ENCODE measurements at places on chromosomes 1 and 21.

DNA sequence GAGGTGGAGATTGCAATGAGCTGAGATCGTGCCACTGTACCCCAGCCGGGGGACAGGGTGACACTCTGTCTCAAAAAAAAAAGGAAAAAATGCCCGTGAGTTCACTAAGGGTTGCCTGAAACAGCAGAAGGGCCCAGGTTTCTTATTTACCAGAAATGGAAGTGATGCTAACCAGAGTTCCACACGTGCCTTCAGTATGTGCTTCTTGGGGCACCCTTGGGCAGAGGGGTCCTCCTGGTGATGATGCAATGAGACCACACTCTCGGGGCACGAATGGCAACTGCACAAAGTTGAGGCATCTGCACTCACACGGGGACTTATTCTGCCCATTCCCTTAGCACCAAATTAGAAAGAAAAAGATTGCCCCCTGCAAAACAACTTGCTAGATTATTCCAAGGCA lies 29.2 kb downstream of the OLIG1 start:
- no peak for DNase-seq

DNA sequence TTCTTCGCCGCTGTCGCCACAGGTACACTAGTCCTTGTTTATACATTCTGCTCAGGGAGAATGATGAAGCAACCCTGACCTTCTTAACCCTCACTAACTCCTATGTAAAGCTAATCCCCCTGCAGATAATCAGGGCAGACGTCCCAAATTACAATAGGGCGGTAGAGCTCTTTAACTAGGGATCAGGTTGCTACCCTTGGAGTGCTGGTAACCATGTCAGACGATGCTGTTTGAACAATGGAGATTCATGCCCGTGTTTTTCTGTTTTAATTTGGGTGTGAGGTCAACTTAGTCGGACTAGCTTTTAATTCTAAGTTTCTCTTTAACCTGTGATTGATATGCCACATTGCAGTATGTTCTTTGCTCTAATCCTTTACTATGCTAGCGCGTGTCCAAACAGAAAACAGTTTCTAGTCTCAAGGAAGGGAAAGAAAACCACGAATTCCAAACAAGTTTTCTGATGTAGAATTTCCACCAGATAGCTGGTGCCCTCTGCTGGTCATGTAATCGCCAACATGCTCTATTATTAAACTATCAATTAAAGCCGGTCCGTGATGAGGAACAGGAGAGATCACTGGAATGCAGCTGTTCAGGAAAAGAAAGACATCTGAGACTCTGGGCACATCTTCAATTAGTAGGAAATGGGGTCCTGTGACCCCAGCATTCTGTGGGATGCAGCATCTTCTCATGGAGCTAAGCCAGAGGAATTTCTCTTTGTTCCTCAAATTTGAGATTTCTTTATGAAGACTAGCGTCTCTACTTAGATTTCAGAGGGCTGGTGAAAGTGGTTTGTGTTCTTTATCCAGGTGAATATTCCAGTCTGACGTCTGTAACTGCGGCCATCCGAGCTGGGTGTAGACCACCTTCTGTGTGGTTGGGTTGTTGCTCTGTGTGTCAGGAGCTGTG lies 18.3 kb upstream of the VAMP3 start:
- DNase-seq, result peak; percentile 62

- peak; percentile 30 for DNase-seq
Measured at GRCh38 chr21:36980280-36981048, 14.0 kb upstream of the HLCS start.

DNA sequence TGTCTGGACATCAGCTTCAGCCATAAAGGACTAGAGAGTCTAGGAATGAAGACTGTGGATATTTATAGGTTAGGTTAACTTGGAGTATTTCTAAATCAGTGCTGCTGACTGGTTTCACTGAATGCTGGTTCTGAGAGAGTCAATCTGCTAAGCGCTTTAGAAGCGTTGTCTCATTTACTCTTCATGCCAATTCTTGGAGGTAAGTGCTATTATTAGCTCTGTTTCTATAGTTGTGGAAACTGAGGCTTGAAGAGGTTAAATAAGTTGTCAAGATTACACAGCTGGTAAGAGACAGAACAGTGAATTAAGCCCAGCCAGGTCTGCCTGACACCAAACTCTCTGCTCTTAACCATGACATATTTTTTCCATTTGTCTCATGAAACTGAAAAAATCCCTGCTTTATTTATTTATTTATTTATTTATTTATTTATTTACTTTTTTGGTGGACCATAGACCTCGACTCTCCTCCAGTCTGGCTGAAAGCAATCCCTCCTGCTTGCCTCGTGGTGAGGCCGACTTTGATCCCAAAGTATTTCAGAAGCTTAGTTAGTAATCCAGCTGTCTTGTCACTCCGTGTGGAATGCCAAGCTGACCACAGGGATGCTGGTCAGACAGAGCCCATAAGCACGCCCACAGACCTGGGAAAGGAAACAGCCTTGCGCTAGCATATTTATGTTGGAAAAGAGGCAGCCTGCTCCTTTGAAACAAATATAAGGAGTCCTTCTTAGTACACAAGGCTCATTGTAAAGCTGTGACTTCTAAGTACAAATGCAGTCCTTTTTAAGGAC lies 16.9 kb downstream of the NTMT2 start:
- no peak for DNase-seq

DNA sequence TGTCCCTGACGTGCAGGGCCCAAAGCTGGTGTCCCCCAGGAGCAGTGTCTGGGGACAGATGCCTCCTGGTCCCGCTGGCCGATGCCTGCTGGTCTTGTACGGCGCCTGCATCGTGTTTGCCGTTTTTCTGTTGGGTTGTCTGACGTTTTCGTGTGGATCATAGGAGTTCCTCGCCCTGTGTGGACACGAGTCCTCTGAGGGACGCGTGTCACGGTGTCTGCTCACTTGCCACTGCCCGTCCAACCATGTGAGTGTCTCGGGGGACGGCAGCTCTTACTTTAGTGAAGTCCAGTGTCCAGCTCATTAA lies 7.4 kb downstream of the MIB2 start:
- DNase-seq, result no peak

- no peak for DNase-seq
Measured at GRCh38 chr1:62109124-62109523, 85.5 kb upstream of the L1TD1 start.

DNA sequence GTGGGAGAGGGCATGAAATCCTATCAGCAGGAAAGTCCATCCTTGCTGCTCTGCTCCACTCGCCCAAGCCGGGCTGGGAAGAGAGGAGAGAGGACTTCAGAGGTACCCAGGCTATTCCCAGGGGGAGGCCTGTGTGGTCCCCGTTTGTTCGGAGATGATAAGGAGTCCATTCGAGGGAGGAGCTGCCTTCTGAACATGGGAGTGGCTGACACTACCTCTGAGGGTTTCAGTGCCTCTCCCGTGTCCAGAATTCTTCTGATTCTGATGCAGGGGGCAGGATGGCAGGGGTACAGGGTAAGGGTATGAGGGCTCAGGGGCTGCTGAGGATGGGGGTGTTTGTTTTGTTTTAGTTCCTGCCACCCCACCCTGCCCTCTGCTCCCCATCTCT lies 40.4 kb downstream of the BACE2 start:
- DNase-seq, result no peak

DNA sequence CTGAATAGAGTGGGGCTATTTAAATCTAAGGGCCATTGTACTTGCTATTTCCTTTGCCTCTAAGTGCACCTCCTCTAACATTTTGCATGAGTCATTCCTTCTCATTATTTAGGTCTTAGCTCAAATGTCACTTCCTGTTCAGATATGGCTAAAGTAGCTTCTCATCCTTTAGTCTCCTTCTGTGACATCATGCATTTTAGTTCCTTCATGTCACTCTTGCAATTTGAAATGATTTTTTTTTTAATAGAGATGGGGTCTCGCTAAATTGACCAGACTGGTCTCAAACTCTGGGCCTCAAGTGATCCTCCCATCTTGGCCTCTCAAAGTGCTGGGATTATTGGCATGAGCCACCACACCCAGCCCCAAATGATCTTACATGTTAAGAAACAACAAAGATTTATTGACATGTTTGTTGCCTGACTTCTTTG lies 6.6 kb downstream of the TBX19 start:
- no peak for DNase-seq

DNA sequence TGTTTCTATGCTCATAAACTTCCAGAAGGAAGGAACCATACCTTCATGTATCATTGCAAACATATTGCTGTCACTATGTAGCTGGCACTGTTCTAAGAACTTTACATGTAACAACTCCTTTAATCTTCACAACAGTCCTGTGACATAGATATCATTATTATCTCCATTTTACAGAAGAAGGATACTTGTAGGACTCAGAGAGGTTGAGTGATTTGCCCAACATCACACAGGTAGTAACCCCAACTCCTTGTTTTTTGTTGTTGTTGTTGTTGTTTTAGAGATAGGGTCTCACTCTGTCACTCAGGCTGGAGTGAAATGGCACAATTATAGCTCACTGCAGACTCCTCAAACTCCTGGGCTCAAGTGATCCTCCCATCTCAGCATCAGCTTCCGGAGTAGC lies 7.6 kb upstream of the TRIT1 start:
- no peak for DNase-seq

Measured in Caco-2 (cell line).